Germinal center (tissue), 1 donor: ENCODE measurements at places on chromosomes 13 and 19.

DNA sequence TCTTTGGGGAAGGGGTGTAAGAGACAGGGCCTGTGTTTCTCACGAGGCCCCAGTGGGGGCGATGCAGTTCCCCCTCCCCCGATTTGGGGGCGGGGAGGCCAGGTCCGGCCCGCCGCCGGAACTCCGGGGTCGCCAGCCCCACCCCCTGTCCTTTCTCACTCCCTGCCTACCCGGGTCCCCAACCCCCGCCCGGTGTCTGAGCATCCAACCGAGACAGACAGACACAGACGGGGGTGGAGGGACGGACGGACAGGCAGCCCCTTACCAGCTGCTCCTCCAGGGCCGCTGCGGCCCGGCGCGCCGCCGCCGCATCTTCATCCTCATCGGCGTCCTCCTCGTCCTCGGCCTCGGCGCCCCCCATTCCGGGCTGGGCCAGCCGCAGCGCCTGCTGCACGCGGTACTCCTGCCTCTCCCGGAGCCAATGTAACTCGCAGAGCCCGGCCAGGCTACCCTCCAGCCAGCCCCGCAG, 397 bp downstream of the DACT3 start:
- no peak for DNase-seq

DNA sequence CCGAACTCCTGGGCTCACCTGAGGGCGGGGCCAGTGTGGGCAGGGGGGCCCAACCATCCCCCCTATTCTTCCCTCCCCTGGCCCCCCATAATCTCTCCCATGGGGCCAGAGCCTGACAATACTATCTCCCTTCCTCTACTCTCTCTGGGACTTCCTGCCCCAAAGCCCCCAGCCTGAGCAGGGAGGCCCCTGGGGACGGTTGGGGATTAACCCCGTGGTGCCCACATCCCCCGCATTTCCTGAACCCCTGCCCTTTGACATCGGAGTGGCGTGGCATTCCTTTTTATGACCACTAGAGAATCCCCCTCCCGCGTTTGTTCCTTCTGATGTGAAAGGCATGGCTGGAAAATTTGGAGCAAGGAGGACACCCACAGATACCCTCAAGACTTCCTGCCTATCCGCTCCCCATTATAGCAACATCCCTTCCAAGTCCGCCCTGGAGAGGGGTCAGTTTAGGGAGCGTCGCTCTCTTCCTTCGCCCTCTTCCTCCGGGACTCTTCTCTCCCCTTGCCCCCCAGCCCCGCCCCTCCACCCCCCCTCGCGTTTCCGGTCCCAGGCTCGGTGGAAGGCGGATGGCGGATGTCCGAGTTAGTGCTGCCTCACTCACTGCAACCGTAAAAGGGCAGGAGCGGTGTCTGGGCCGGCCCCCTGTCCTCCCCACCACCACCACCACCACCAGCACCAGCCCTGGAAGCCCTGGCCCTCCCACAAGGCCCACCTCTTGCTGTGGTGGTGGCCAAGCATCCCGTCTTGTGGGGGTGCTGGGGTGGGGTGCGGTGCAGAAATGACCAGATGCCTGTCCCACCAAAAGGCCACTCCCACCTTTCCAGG, 1.8 kb downstream of the VASP start:
- DNase-seq, result peak; percentile 65

DNA sequence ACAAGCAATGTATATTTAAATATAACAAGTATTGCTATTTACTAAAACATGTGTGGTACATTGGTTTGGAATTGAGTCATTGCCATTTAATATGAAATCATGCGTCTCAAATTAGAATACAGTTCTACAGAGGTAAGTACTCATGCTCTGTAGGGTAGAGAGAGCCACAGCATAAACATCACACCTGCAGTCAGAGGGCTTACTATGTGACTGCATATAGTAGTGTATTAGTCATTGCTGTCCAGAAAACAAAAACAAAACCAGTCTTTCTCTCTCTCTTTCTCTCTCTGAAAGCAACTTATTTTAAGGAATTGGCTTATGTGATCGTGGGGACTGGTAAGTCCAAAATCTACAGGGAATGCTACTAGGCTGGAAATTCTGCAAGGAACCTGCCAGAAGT, 370.3 kb downstream of the GPC5 start:
- no peak for DNase-seq

DNA sequence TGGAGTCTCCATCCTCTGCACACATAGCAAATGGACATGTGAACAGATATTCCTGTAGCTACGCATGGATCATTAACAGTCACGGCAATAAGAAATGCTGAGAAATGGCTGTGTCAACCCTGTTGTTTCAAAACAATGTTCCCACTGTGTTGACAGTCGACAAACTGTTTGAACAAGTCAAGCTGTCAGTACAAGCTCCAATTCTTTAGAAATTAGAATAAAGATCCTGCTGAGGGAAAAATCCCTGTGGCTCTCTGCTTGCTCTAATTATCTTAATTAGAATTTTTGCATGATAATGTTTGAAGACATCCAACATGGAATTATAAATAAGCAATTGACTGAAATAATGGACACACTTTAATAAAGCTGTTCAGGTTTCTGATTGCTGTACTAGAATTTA, 37.9 kb upstream of the CPB2 start:
- no peak for DNase-seq

DNA sequence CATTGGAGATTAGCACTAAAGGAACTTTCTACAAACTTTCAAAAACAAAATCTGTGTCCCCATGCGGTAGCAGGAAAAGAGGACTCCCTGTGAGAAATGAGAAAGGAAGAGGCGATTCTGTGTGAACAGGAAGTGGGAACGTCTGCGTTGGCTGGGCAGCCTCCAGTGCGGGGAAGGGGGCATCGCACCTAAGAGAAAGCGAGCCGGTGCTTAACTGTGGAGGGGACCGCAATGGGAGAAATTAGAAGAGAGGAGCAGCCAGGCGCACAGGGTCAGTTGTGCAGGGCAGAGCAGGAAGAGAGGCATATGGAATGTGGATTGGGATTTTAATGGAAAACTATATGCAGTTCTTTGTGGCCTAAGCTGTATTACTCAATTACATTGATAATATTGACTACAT, 77.4 kb upstream of the DOCK9 start:
- DNase-seq, result no peak

DNA sequence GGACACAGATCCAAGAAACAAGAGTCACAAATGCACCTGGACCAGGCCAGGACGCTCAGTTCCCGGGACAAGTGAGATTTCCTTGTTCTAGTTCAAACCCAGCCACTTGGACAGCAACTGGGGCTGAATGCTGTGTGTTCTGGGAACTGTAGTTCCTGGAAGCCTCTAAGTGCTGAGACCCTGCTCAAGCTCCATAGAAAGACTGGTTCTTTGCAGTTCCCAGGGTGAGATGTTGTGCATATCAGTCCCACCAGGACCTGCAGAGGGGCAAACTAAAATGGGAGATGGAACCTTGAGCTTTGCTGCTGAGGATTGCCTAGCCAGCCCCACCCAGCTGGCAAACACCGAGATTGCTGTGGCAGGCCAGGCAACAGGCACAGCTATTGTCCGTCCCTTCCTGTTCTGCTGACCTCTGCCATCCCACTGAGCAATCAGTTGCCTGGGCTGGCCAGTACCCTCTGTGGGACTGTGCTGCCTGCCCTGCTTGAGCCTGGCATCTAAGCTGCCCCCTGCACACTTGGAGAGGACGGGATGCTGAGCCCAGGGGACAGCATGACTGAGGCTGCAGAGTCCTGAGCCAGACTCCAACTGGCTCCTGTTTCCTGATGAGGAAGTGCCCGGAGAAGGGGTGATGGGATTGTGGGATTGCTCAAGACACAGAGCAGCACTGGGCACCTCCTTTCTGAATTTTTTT, 1.4 kb upstream of the GIPC1 start:
- DNase-seq, result no peak

- no peak for DNase-seq
These were observed 15.2 kb upstream of the F7 start for GRCh38 chr13:113090415-113090770.

- DNase-seq, result no peak
These were observed 524.1 kb upstream of the SLITRK5 start for GRCh38 chr13:87147076-87147475.

- DNase-seq, result no peak
These were observed 18.4 kb downstream of the ADGRL1 start for GRCh38 chr19:14187561-14187960.

DNA sequence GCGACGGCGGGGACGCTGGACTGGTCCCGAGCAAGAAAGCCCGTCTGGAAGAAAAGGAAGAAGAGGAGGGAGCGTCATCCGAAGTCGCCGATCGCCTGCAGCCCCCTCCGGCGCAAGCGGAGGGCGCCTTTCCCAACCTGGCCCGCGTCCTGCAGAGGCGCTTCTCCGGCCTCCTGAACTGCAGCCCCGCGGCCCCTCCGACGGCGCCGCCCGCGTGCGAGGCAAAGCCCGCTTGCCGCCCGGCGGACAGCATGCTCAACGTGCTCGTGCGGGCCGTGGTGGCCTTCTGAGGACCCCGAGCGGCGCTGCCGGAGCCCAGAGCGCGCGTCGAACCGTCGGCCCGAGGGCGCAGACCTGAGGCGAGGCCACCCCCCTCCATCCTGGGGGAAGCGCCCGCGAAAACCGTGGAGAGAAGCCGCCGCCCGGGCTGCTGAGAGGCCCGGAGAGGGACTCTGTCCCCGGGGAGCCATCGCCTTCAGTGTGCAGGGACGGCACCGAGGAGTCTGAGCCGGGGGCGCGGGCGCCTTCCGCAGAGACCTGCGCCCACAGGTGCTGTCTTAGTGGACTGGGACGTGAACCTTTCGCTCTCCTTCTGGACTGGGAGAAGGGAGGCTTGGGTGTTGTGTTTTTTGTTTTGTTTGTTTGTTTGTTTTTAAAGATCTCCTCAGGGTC, 3.5 kb downstream of the IER2 start:
- DNase-seq, result peak; percentile 30

DNA sequence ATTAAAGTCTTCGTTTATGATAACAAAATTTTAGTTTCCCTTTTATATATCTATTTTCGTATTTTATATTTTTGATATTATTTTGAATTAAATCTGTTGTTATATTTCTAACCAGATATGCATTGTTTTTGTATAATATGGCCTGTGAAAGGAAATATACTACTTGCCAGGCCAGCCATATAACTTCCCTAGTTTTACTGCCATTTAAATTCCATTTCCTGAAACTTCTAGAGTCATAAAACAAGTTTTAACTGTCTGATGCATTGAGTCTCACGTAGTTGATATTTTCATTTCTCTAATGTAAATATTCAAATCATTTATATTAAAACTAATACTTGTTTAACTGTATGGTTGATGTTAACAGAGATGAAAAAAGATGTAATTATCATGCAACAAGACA, 13.5 kb downstream of the ESD start:
- no peak for DNase-seq
